ENCODE measurements at places on chromosomes 6 and 20.

DNA sequence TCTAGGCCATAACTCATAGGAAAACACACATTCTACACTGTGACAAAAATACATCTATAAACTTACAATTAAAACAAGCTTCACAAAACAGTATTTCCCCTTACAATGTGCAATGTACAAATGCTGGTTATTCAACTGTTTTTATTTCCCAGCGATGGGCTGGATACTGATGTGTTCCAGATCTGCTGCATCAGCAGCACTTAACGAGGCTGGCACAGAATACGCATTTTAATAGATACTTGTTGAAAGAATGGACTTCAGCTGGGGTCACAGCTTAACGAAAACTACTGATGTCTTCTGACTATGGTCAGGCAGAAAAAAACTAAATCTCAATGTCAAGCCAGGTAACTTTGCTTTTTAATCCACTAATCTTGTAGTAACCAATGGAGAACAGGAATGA, 70.9 kb downstream of the B4GALT5 start:
- no peak for DNase-seq

DNA sequence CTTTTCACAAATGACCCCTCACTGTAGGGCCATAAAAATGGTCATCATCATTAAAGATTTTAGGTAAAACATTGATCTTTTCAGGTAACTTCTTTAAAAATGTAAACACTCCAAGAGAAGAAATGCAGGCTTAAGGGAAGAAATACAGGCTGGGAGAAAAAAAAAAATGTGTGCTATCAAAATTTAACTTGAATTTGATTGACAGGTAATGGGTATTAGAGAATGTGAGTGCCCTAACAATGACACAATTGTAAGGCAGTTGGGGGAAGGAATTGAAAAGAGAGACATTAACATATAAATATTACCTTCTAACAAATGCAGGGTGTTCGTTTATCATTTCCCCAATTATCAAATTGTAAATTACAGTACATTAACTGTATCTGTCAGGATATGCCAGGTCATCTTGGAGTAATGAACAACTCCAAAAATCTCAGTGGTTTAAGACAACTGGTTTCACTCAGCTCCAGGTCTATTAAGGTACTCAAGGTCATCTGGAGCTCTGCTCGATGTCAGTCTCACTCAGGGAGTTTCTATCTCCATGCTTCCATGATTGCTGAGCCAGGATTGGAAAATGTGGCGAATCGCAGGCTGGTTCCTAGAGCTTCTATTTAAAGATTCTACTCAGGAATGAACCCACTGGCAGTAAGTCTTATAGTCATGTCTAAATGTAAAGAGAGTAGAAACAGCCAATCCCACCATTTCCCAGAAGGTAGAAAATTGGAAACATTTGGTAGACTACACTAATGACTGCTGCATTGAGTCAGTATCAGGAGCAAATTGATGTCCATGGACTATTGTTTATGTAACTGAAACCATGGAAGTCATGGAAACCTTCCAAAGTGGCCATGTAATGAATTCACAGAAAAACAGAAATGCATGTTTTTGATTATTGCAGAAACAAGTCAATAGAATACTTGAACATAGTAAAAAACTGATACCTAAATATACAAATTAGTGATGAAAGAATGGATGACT, 55.6 kb downstream of the FRK start:
- no peak for DNase-seq

DNA sequence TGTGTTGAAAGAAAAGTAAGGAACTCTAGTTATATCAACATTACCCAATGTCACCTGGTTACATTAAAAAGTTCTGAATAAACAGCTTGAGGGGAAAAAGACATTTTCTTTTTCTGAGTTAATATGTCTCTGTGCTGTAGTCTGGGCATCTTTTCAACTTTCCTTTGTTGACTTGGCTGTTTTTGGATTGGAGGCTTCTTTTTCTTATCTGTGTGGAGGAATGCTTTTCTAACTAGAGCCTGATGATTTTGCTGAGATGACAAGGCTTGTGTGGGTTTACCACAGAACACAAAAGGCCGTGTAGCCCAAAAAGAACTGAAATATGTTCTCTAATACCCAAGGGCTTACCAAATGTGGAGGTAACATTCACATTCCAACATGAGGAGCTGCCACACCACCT, 161.8 kb downstream of the KCNQ5 start:
- DNase-seq = no peak

DNA sequence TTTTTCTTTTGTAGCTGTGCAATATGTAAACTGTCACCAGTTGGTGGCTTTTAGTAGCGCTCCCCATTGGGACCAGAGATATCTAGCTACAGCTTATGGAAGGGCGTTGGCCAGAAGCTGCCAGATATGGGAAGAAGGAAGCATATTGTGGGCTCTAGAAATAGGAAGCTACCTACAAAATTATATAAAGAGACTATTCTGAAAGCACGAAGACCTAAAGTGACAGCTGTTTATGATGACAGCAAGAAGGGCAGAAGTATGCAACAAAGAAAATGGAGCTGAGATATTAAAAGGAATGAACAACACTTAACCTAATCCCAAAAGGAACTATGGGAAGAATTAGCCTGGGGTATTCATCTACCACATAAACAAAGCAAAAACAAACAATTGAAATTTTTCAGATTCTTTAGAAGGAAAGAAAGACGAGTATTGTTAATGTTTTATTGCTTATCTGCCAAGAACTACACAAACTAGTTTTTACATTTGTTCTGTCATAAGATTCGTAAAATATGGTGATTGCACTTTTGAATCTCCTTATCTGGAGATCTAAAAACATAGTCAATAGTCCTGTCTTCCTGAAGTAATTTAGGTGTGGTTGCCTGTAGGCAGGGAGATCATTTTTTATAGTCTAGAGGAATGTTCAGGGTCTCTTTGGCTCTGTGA, 81.6 kb downstream of the NCOA7 start:
- DNase-seq = no peak

DNA sequence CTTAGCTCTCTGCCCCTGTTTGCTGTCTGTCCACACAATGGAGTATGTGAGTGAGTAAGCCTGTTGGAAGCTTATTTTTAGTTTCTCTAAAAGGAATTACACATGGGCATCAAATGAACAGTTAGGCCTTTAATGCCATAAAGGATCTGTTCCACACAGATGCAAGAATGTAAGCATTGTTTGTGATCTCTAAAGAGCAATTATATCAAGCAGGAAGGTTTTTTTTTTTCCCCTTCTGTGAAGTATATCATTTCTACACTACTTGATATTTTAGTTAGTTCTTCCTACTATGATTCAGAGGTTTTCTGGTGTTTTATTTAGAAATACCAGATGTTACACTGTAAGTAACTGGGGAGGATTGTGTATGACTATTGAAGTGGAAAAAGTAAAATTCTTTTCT, 627.5 kb downstream of the COL12A1 start:
- DNase-seq = no peak
